NCI-H1417 treated with DMSO at 0.1 percent for 48 hours (cell line): ENCODE measurements at places on chromosomes 6 and 20.

DNA sequence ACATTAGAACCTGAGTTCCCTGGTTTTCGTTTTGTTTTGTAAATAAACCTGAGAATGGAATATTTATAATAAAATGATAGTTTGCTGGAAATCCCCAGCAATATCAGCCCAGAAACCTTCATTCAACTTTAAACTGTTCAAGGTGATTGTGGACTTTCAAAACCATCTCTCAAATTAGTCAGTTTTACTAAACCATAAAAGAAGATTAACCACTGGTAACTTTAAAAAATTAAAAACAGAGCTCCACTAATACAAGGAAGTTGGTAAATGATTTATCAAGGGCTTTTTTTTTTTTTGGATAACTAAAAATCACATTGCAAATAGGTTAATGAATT is 10.0 kb downstream of the MBOAT1 start:
- no peak for DNase-seq

- DNase-seq: no peak
Measured at GRCh38 chr20:49753133-49753532, 39.5 kb upstream of the B4GALT5 start.

DNA sequence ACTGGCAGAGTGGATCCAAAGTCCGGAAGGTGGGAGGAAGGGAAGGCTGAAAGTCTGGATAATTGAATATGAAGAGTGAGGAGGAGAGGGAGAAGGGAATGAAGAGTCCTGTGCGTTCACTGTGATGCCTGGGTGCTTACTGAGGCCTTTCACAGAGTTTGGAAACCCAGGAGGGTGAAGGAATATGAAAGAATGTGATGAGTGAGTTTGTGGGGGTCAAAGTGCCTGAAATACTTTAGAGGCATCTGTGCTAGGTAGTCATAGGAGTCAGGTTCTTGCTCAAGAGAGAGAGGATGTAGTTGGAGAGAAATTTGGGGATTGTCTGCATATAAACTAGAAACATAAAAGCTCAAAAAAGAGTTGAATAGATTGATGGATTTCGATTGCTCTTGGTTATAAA is 20.7 kb downstream of the NKX2-4 start:
- DNase-seq: no peak

- DNase-seq: no peak
Measured at GRCh38 chr6:13406781-13407180, 78.4 kb upstream of the TBC1D7 start.

DNA sequence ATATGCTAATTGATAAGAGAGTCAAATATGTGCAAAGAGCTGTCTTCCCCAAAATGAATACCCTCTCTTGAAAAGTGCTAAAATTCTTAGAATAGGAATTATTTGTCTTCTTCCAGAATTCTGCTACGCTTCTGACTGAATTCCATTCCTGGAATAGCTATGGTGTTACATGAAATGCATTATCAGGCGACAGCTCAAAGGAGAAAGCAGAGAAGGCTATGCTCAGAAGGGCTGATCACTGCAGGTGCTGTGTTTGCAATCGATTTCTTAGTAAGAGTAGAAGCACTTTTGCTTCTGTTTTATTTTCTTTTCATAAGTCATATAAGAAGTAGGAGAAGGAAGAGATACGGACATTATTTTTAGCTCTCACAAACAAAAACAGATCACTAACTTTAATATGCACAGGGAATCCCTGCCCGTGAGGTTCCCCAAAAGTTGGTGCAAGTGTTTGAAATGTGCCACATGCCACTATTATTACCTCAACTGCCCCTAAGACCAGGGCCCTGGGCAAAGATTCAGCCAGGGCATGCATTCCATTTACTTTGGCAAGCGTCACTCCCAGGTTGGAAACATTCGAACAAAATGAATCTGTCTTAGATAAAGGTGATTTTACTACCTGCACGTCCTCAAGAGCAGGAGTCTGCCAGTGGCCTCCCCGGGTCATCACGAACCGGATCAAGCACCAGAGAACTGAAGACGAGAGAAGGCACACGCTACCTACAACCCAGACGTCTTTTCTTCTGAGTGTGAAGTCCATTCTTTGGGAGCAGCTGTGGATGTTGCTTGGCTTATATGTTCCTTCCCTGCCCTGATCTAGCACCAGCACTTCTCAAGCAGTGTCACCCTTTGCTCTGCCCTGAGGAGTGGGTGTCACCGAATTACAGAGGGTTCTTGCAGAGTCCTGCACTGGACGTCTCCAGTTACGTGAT is 7.2 kb downstream of the MYLK4 start:
- DNase-seq: no peak

GRCh38 chr20:11067359-11067758 is 393.6 kb upstream of the JAG1 start:
- peak; percentile 81 for DNase-seq
